ENCODE measurements at places on chromosomes 5 and 9.
A peak's percentile ranks its signal among the peaks of the same experiment; 100 is the strongest.

DNA sequence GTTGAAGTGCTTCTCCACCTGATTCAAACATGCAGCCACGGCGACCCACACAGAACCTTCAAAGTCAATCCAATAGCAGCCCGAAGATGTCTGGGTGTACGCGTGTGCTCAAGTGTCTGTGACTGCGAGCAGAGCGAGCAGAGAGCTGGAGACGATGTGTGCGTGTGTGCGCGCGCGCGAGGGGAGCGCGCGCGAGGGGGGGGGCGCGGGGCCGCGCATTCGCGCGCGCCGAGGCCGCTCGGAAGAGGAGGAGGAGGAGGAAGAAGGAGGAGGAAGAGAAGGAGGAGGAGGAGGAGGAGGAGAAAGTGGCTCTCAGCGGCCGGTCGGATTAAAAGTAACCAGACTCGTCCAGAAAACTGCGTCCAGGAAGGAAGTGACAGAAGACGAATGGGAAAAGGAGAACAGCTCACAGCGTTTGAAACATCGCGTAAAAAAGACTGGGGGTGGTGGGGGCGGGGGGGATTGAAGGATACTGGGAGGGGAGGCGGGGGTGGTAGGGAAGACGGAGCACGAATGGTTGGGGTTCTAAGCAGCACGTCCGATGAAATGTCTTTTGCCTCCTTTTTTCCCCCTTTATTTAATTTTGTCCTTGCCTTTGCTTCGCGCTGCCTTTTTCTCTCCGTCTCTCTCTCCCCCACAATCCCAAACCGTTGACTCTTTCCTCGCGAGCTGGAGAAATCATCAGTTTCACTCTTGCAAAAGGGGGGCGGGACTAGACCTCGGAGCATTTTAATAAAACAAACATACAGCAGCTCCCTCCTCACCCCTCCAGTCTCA is at the start of gene MEF2C:
MEF2C (minus strand) TSS at position 126 of the 777 bp plus-strand sequence. CDS start 59,396 bp downstream, outside the sequence.
- no peak for DNase-seq

DNA sequence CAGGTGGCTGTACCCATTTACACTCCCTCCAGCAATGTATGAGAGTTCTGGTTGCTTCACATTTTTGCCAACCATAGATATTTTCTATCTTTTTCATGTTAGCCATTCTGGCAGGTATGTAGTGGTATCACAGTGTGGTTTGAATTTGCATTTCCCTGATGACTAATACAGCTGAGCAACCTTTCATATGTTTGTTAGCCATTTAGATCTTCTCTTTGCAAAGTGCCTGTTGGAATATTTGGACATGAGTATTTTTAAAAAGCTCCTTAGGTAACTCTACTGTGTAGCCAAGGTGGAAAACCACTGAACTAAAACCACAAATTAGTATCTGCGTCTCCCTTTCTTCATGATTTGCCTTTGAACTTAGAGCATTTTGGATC is 31.9 kb downstream of the IRF1 start:
- DNase-seq: no peak

DNA sequence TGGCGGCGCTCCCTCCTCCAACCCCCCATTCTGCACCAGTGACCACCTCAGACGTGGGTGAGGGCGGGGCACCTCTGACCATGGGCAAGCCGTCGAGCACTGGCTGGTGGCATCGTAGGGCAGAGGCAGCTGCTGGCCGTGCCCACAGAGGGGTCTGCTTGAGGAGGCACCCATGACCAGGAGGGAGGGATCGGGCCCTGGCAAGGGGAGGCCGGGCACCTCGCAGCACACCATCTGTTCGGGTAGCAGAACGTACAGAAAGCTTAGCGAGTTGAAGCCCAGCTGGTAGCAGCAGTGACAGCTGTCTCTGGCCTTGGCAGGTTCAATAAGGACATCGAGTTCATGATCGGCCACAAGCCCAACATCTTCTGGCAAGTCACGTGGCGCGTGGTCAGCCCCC is 4.3 kb upstream of the SLC6A18 start:
- no peak for DNase-seq

- no peak for DNase-seq
Measured at GRCh38 chr9:123867034-123867433, 62.9 kb downstream of the DENND1A start.

DNA sequence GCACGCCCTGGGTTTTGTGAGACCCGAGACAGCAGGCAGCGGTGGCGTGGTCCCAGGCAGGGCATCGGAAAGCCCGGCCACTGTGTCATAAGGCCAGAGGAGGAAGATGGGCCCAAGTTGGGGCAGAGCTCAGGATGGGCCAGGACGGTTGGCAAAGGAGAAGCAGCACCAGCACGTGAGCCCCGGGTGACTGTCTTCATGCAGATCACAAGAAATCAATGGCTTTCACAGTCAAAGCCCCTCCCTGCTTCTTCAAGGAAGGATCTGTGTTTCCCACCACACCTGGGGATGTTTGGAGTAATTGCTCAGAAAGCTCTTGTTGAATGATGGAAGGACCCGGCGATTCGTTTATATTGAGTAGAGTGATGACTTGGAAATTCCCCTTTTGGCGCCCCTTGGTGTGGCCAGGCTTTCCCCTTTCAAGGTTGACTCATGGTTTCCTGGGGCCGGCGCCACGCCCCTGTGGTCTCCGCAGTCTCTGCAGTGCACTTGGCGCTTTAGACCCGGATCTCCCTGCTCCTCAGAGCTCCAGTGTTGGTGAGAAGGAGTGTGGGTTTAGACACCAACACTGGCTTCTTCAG is 52.1 kb downstream of the IL31RA start:
- peak; percentile 47 for DNase-seq

- peak; percentile 22 for DNase-seq
Measured at GRCh38 chr9:35972093-35972492, 14.1 kb upstream of the OR2S2 start.

- DNase-seq: no peak
Measured at GRCh38 chr5:176704817-176705216, 57.5 kb downstream of the TSPAN17 start.

DNA sequence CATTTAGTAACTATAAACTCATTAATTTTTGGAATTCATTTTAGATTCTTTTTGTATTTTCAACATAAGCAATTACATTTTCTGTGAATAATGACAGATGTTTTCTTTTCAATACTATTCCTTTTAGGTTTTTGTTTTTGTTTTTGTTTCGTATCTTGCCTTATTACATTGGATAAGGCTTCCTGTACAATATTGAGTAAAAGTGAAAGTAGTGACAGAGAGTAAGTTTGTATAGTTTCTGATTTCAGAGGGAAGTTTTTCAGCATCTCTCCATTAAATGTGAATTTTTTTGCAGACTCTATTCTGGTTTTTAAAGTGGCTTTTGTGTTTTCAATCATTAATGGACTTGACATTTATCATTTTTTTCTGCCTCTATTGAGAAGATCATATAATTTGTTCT is 12.8 kb upstream of the CAMK4 start:
- DNase-seq: no peak

GRCh38 chr5:147061431-147061830 is 173.4 kb upstream of the STK32A start:
- DNase-seq: no peak

DNA sequence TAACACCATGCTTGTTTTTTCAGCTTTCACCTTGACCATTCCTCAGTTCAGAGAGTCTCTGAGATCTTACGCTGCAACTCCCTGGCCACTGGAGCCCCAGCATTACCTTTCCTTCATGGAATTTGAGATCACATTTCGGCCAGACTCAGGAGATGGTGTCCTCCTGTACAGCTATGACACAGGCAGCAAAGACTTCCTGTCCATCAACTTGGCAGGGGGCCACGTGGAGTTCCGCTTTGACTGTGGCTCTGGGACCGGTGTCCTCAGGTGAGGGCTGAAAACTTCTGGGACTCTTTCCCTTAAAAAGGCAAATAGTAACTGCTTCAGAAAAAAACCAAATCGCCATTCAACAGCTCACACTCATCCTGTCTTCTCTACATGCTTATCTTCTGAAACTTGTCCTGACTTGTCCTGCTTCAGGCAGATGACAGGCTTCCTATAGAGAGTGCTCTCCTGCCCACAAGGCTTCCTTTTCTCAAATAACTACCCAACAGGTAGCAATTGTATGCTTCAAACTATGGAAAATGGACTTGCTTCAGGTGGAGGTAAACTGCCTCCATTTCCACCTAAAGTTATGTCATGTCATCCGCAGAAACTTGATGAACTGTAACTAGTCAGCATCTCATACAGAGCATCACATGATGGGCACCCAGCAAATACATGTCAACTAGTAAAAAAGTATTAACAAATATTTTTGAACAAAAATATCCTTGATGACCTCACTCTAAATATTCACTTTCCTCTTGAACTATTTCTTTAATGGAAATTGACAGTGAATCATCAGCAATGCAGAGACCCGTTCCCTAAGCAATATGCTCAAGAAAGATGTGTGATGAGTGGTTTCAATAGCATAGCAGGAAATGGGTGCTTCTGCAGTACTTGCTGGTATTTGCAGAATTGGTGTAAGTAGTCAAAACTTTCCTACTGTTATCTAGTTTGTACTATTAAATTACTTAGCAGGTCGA is 129.2 kb downstream of the LIFR start:
- DNase-seq: no peak

GRCh38 chr5:81219389-81219788 is 13.7 kb upstream of the CKMT2 start:
- DNase-seq: no peak

DNA sequence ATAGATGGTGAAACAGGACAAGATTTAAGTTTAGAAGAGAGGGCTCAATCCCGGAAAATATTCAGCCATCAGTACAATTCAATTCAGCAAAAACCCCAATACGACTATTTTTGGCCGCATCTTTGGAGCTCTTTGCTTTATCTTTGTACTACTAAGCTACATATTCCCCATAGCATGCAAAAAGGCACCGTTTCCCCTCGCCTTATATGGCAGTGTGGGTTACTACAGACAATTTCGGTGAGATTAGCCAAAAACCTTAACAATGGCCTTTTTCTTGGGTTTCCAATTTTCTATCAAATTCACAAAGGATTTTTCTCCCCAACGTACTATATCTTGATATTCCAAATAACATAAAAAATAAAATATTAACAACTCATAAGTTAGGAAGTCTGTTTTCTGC is 382.6 kb downstream of the BNC2 start:
- DNase-seq: no peak

DNA sequence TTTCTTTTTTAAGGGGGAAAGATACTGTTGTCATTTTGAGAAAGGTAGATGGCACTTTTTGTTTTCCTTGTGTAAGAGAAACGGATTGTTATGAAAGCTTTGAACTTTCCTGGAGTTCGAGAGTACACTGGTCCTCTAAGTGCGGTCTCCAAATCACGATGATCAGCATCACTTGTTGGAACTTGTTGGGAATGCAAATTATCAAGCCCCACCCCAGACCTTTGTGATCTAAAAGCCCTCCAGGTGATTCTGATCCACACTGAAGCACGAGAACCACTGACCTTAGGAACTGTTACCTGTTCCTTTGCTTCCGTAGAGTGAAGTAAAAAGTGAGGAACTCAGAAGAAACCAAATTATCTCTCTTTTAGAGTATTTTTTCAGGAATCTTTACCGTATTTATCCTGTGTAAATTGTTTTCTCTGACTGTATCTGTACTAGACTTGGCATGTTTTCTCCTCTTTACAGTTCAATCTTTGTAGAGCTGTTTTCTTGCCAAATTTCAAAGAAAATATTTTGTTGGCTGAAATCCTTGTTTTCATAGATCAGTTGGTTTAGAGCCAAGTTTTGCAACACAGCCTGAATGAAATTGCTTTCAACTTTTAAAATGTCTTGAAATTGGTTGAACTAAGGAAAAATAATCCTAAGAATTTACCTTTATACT is 4.0 kb downstream of the MAT2B start:
- no peak for DNase-seq

DNA sequence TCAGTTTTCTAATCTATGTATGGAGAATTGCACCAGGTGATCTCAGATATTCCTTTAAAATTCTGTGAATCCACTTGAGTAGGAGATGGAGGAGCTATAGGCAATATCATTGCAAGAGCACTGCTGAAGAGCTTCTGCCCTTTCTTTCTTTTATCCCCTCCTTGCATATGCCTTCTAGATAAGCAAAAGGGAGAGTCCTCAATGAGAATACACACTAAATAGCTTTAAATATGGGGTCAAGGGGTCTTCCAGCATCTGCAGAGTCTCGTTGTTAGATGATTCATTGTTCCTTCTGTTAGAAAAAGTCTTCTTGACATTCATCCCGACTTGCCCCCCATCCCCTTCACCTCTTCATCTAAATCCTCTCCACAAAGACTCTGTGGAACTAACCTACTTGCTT is 156.1 kb downstream of the PIK3R1 start:
- DNase-seq: no peak

DNA sequence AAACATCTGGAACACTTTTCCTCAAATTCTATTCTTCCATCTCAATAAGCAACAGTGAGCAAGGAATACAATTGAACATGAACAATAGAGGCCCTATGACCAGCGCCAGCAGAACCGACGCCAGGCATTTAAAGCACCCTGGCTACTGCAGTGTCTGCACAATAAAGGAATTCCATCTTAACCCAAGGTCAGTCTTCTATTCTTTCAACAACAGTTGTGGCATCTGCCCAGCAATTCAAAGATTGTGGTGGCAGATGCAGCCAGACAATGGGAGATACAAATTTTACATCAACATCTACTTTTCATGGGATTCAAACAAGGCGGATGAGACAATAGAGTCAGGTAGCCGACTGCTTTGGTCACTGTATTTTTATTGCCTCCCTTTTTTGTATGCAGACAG is 65.9 kb downstream of the ELL2 start:
- no peak for DNase-seq

GRCh38 chr9:87471746-87472145 is 25.9 kb upstream of the DAPK1 start:
- DNase-seq: no peak

GRCh38 chr5:112794410-112794809 is 56.7 kb downstream of the APC start:
- DNase-seq: no peak

- DNase-seq: no peak
Measured at GRCh38 chr9:123485216-123485615, 129.2 kb downstream of the CRB2 start.

GRCh38 chr5:122480146-122480545 is 168.1 kb downstream of the SNCAIP start:
- DNase-seq: no peak

- no peak for DNase-seq
Measured at GRCh38 chr5:62190173-62190572, 115.8 kb upstream of the KIF2A start.

GRCh38 chr5:96331210-96331609 is 101.8 kb downstream of the PCSK1 start:
- DNase-seq: no peak

- DNase-seq: no peak
Measured at GRCh38 chr9:110356639-110357395, 19.2 kb upstream of the TXNDC8 start.

DNA sequence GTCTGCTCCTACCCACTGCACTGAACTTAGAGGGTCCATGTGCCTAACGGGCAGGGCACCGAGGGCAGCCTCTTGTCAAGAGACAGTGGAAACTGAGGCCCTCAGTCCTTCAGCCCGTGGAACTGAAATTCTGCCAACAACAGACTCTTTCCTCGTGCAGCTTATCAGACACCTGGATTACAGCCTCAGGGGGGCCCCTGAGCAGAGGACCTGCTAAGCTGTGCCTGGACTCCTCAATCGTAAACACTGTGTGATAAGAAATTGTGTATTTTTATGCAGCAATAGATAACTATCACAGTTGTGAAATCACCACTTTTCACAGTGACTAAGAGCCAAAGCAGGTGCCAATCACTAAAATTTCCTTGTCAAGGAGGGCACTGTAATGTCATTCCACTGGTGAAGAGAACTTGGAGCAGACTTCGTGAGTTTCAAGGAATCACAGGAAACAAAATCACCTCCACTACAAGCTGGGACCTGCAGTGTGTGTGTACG is 33.4 kb upstream of the CTSV start:
- no peak for DNase-seq

- no peak for DNase-seq
Measured at GRCh38 chr9:133862585-133863256, 124.6 kb upstream of the SARDH start.

- no peak for DNase-seq
Measured at GRCh38 chr5:61020415-61020814, 75.4 kb downstream of the NDUFAF2 start.

All from stimulated activated CD4-positive, alpha-beta T cell treated with anti-CD3 and anti-CD28 coated beads, Interleukin-12 subunit alpha, Interleukin-12 subunit beta, amount 100 ng/mL, for 4 hours (primary cell).